ENCODE measurements at places on chromosomes 5 and 9. TPM values are rescaled to one million over a fixed set of nuclear protein-coding genes. Genes with fewer than 3 reads are reported as not detected.

The GABRA6 gene
- total RNA-seq, result not detected

DNA sequence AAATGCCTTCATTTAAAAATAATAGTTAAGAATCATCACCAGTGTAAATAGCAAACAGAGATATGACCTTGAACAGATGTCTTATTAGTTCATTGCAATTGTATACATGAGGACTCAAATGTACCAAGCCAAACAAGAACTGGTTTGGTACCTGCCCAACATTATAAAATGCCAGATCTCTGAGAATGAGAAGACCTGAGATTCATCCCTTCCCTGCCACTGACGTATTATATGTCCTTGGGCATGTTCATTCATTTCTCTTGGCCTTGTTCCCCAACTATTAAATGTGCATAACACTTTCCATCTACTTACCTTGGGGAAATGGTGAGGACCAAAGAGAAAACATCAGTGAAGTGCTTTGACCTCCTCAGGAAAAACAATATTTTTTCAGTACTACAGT, 33.6 kb upstream of the ERBIN start:
- no peak for DNase-seq
- H3K27me3 ChIP-seq, result no peaks in the 10 kb centered on the region
- H3K27ac ChIP-seq, result no peak overlapping the region
- H3K36me3 ChIP-seq, result no peaks in the 10 kb centered on the region
- no peak overlapping the region for H3K4me3 ChIP-seq

GRCh38 chr9:131728961-131729360, 10.9 kb downstream of the RAPGEF1 start:
- no peak overlapping the region for H3K4me3 ChIP-seq
- DNase-seq, result no peak
- H3K36me3 ChIP-seq, result no peaks in the 10 kb centered on the region
- no peak overlapping the region for H3K27ac ChIP-seq
- H3K27me3 ChIP-seq, result no peaks in the 10 kb centered on the region

The HOMER1 gene
- 11.1 TPM for total RNA-seq

GRCh38 chr5:157157293-157157891, 8.7 kb downstream of the GARIN3 start:
- peaks cover 26% of the 10 kb centered on the region for H3K27me3 ChIP-seq
- no peak overlapping the region for H3K27ac ChIP-seq
- DNase-seq, result no peak
- no peaks in the 10 kb centered on the region for H3K4me1 ChIP-seq
- no peaks in the 10 kb centered on the region for H3K36me3 ChIP-seq

- H3K4me3 ChIP-seq, result 0 out of 2 replicates have a peak overlapping the region, but pooled peaks have one; percentile 0
- peak overlapping the region; percentile 29 for H3K27ac ChIP-seq
- DNase-seq, result peak; percentile 38
- H3K27me3 ChIP-seq, result no peaks in the 10 kb centered on the region
Measured at GRCh38 chr9:115849679-115850412, 303.7 kb upstream of the PAPPA start.

The FAXDC2 gene
- total RNA-seq, result 10.3 TPM

DNA sequence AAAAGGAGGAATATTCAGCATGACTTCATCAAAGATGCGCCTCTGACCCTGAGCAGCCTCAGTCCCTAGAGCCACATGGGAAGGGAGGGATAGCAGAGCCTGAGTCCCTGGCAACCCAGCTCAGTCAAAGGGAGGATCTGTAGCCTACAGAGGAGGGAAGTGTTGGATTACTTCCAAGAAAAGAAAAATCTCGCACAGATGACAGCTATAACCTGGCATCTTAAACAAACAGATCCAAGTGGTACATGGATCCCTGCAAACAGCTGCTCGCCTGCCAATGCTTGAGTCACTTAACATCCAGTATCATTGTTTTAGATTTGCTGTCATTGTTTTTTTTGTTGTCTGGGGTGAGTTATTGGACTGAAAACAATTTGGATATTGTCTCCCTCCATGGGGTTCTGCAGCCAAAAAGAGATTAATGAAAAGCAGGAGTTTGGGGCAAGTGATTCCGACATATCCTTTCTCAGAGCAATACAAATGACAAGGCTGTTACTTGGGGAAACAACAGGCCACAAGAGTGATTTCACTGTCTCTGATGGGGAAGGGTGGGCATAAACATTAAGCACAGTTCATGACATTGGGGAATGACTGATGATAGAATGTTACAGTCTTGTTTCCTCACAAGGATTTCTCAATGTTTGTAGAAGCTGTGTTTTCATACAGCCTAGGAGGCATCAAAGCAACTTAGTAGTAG, 153.5 kb upstream of the KIF2A start:
- H3K27ac ChIP-seq, result no peak overlapping the region
- peaks cover 6% of the 10 kb centered on the region for H3K27me3 ChIP-seq
- no peaks in the 10 kb centered on the region for H3K36me3 ChIP-seq
- DNase-seq, result no peak
- no peaks in the 10 kb centered on the region for H3K4me1 ChIP-seq

DNA sequence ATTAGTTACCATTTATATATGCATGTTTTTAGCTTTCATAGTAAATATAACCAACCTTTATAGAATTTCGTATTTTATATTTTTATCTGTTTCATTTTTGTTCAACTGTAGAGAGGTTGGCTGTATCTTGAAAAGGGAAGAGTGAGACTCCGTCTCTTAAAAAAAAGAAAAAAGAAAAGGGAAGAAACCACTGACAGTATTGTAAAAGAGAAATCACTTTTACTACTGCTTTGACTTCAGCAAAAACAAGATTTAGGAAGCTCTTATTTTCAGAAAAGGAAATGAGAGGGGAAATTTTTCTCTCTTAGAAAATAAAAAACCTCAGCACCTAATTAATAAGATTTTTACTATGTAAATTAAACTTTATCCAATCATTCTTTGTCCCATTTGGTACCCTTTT, 14.4 kb downstream of the POLK start:
- DNase-seq, result no peak
- no peak overlapping the region for H3K4me3 ChIP-seq
- 0 out of 2 replicates have a peak, but pooled peaks cover 7% of the 10 kb centered on the region for H3K36me3 ChIP-seq
- H3K27me3 ChIP-seq, result no peaks in the 10 kb centered on the region
- H3K27ac ChIP-seq, result no peak overlapping the region

The IFNE gene
- 1.8 TPM for total RNA-seq

- DNase-seq, result peak; percentile 40
- H3K27ac ChIP-seq, result peak overlapping the region; percentile 91
- peaks cover 10% of the 10 kb centered on the region for H3K36me3 ChIP-seq
Measured at GRCh38 chr5:96699186-96699820, 37.1 kb downstream of the CAST start.

DNA sequence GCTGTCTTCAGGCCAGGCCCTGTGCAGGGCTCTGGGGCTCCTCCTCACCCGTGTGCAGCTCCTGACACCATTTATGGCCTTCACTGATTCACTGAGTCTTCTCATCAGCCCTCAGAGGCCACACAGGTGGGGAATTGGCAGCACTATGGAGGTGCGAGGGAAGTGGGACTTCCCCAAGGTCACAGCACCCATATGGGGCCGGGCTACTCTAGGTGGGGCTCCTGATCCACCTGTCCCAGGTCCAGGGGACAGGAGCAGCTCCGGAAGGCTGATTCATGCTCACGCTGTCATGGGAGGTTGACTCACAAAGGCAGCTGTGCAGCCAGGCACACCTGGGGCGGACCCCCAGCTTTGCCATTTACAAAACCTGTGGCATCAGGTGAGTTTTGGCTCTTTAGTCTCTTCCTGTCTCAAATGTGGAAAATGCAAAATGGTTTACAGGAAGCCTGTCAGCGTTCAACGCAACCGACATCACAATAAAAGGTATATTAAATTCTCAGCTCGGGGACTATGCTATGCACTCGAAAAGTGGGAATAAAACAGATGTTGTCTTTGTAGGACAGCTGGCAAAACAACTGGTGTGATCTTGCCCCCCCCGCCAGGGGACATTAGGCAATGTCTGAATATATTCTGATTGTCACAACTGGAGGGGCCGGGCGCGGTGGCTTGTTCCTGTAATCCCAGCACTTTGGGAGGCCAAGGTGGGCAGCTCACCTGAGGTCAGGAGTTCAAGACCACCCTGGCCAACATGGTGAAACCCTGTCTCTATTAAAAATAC, 15.0 kb downstream of the NAIF1 start:
- no peak overlapping the region for H3K27ac ChIP-seq
- H3K27me3 ChIP-seq, result no peaks in the 10 kb centered on the region
- no peaks in the 10 kb centered on the region for H3K36me3 ChIP-seq
- H3K4me3 ChIP-seq, result no peak overlapping the region
- H3K4me1 ChIP-seq, result no peaks in the 10 kb centered on the region
- no peak for DNase-seq

All from GM23248 (cell line).